Stimulated activated CD4-positive, alpha-beta T cell treated with anti-CD3 and anti-CD28 coated beads, Interleukin-12 subunit alpha, Interleukin-12 subunit beta, amount 100 ng/mL, for 24 hours (primary cell): ENCODE measurements at places on chromosomes 2 and 18.

DNA sequence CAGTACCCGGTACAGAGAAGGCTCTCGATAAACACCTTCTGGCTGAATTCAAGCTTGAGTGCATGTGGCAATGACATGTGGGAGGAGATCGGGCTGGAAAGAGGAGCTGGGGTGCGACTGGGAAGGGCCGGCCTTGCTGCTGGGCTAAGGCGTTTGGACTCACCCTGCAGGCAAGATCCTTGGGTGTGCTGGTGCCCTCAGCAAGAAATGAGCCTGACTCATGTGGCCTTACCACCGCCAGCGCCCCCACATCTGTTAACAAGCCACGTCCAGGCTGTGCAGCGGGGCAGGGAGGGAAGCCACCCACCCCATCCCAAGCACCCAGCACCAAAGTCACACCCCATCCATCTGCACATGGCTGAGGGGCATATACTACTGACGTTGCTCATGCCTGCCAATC, 1.3 kb downstream of the HS1BP3 start:
- DNase-seq, result no peak

DNA sequence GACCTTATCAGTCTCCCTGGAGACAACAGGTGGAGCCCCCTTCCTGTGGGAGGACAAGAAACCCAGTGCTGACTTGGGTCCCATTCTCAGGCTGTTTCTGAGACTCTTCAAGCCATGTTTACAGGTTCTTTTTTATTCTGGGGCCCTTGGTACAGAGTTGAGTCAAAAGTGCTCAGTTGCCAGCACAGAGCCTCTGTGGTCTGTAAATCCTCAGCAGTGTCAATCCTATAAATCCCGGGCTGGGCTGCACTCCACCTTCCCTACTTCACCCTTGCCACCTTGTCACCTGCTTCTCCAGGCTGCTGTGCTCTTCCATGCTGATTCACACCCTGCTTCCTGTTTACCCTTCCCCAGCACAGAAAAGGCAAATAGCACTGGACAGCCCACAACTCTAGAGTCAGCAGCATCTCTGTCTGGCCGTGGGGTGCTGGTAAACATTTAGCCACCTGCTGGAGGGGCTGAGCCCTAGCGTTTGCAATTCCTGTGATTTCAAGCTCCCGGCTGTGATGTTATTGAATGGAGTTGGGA, 74.7 kb downstream of the TNFRSF11A start:
- no peak for DNase-seq

DNA sequence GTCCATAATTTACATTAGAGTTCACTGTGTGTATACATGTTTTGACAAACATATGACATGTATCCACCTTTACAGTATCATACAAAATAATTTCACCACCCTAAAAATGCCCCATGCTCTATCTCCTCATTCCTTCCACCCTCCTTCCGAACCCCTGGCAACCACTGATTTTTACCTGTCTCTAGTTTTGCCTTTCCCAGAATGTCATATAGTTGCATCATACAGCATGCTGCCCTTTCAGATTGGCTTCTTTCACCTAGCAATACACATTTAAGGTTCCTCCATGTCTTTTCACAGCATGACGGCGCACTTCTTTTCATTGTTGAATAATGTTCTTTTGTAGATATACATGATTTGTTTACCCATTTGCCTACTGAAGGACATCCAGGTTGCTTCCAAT, 10.4 kb downstream of the LRPPRC start:
- no peak for DNase-seq

DNA sequence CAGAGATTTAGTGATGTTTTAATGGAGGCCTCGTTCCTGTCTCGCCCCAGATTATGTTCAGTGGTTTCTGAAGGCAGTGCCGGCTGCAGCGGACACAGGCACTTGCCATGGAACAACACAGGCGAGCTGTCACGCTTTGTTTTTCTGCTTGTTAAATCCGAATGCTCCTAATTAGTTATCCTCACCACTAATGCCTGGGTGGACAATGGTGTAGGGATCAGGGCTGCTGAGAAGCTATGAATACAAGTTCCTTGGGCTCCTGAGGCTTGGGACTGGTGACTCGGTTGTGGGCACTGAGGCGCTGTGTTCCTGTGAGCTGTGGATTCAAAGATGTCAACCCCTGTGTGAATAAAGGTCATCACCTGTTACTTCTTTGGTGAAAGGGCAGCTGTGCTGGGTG, 123.5 kb downstream of the PLEKHM3 start:
- no peak for DNase-seq

- no peak for DNase-seq
Observed at GRCh38 chr2:196077821-196078220, 9.2 kb upstream of the DNAH7 start.

DNA sequence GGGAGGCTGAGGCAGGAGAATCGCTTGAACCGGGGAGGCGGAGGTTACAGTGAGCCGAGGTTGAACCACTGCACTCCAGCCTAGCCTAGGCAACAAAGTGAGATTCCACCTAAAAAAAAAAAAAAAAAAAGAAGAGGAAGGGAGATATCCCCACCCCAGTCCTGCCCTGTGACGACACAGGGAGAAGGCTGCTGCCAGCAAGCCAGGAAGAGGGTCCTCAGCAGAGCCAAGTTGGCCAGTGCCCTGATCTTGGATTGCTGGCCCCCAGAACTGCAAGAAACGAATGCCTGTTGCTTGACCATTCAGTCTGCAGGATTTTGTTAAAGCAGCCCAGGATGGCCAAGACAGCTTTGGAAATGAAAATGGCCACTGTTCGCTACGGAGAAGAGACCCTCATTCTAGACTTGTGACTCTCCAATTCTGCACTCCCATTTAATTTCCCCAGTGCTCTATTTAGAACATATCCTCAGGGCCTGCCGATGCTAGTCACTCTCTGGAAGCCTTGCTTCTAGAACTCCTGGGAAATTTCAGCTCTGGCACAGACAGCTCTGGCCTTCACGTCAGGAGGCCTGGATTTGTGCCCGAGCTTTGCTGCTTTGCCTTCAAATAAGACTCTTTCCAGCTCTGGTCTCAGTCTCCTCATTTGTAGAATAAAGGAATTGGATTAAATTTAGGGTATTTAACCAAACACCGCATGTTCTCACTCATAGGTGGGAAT, 15.7 kb upstream of the AMMECR1L start:
- DNase-seq, result no peak

DNA sequence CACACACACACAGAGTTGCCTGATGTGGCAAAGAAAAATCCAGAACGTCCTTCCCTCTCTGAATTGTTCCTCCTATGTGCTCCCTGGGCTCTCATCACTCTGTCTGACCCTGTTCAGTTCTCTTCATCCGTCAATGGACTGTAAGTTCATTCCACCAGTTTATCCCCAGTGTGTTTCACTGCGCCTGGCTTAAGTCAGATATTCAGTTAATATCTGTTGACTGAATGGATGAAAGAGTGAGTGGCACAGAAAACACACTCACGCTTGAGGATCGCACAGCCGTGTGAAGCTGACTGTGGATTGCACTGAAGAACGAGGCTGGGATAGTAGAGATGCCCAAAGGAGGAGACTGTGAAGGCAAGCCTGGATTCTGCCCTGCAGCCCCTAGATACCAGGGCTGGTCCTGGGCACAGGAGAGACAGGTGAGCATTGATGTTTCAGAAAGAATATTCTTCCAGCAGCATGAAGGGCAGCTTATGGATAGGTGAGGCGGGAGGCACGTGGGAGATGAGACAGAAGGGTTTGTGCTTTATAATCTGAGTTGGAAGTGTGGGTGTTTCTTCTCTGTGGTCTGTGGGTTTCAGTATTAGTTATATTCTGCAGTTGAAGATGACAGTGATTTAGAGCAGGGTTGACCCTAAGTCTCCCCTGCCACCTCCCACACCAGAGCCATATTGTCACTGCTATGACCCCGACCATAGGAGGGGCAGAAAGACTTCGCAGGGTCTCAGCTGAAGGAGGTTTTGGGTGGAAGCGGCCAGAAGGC, 129.9 kb downstream of the SOCS6 start:
- no peak for DNase-seq

- DNase-seq, result no peak
Observed at GRCh38 chr2:46076251-46076650, 221.0 kb upstream of the EPAS1 start.

DNA sequence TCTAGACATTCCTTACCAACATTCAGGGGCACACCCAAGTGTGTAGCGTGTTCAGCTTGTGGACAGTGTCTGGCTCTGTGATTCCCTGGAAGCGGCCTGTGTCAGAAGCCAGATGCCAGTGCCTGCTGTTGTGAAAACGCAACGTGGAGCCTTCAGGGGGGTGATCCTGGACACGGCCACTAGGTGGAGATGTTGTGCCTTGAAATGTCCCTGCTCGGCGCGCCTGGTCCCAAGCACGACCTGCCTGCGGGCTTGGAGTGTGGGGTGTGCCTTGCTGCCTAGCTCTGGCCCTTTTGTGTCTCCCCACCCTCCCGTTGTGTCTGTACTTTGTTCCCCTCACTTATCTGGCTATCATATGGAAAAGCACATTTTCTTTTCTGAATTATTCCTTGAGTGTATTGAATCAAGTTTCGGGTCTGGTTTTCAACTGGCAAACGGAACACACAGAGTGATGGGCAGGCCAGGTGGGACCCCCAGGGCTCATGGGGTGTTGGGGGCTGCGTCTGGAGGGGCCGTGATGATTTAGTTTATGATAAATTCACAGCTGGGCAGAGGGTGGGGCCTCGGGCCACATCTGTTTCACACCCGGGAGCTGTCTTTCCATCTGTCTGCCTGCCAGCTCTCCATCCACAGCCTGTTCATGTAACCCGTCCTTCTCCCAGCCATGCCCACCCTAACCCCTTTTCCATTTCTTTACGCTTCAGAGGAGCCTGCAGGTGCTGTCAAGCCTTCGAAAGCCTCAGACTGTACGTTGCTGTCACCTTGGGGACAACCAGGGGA, 95.5 kb downstream of the DYSF start:
- DNase-seq, result peak; percentile 67

GRCh38 chr2:17620280-17620679, 79.8 kb downstream of the VSNL1 start:
- DNase-seq, result no peak

DNA sequence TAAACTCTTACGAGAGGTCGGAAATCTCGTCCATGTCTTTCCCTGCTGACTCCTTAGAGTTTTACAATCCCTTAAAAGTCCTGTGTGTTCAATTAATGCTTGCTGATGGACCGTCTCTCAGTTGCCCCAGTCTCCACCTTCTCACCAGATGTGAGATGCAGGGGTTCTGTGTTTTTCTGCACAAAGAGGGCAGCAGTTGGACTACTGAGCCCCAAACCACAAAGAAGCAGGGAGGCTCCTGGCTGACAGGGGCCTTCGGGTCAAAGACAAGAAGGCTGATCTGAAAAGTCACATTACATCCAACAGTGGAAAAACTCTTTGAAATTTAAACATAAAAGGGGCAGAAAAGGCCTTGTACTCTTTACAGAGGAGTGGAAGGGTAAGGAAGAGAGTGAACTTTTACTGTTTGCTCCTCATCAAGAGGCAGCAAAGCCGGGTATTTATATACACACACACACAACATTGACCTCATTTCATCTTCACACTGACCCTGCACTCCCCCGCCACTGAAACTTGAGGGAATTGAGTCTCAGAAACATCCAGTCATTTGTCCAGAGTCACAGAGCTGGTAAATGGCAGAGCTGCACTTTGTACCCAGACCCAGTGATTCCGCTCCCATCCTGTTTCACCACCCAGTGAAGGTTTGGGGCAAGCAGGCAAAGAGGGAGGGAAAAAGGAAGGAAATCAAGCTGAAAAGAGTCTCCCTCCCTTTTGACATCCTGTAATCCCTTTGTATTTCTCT, 23.7 kb downstream of the MRPL33 start:
- no peak for DNase-seq

DNA sequence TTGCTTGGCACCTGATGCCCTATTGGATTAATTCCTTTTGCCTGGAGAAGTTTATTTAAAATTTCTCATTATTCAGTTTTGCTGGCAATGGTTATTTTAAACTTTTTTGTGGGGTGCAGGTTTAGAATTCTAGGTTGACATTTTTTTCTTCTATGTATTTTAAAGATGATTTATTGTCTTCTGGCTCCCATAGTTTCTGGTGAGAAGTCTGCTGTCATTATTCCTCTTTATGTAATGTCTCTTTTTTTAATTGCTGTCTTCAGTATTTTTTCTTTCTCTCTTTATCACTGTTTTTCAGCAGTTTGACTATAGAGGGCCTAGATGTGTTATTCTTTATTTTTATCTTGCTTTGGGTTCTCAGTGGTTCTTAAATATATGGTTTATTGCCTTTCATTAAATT, 182.2 kb upstream of the STON1 start:
- no peak for DNase-seq

GRCh38 chr2:195003881-195004471, 653.0 kb upstream of the SLC39A10 start:
- no peak for DNase-seq

DNA sequence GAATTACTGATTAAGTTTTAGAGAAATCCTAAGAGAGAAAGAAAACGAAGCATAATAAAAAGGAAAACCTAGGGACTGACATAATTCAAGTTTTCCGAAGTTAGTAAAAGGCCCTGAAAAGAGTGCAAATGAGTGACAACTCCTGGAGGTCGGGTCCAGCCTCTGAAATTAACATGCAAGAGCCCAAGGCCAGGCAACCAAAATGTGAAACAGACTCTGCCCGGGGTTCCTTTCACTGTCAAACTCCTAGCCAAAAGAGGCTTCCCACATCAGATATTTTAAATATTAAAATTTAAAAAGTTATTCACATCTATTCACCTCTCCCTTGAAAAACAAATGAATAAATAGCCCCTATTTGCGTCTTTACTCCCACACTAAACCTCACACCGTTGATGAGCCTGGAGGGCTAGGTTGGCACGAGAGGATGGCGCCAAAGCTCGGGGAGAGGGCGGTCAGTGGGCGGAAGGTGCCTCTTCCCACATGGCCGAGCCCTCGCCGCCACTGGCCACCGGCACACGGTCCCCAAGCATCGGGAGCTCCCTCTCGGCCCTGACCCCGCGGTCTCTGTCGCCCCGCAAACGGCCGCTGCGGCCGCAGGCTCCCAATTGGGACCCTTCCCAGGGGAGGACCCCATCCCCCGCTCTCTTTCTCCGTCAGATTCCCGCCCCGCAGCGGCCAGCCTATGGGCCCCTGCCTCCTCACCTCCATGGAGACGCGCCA, 630 bp downstream of the PPM1G start:
- no peak for DNase-seq

GRCh38 chr18:34977838-34978532, 63.2 kb upstream of the MAPRE2 start:
- peak; percentile 64 for DNase-seq

- no peak for DNase-seq
Observed at GRCh38 chr2:75709297-75709696, 1.4 kb downstream of the GCFC2 start.

GRCh38 chr2:189254268-189254883, 74.8 kb upstream of the COL5A2 start:
- no peak for DNase-seq

- DNase-seq, result no peak
Observed at GRCh38 chr18:62670573-62670972, 44.8 kb upstream of the PHLPP1 start.

DNA sequence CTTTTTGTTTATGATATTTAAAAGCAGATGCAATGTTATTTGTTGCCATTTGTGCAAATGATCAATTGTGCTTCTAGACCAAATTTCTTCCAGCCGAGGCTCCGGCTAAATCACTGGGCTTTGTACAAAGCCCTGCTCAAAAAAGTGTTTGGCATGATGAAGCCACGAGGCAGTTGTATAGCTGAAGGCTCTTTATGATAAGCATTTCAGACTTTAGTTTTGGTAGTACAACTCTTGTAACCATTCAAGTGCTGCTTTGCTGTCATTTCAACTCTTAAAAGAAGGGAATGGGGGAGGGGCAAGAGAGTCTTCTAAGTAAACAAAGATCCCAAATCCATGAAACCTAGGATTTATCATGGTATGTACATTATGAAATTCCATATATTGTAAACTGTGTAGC, 3.3 kb upstream of the ZNF532 start:
- no peak for DNase-seq
